Activated CD4-positive, alpha-beta T cell treated with anti-CD3 and anti-CD28 coated beads, Interleukin-2, amount 50 U/mL, for 1 hour (primary cell): ENCODE measurements at places on chromosomes 6 and 20.
A peak's percentile ranks its signal among the peaks of the same experiment; 100 is the strongest.

DNA sequence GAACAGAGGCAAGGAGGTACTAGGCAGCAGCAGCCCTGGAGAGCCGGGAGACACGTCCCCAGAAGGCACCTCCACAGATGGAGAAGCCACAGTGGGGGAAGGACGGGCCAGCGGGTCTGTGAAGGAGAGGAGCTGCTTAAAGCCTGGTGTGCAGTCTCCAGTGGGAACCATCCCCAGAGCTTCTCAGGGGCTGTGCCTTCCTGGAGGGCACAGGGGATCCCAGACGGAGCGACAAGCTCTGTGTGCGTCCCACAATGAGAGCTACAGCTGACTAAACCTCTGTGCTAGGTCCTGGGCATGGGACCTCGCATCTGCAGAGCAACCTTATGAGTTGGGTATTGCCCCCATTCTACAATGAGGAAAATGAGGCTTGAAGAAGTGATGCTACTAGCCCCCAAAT, 50.7 kb downstream of the EZR start:
- DNase-seq: no peak

DNA sequence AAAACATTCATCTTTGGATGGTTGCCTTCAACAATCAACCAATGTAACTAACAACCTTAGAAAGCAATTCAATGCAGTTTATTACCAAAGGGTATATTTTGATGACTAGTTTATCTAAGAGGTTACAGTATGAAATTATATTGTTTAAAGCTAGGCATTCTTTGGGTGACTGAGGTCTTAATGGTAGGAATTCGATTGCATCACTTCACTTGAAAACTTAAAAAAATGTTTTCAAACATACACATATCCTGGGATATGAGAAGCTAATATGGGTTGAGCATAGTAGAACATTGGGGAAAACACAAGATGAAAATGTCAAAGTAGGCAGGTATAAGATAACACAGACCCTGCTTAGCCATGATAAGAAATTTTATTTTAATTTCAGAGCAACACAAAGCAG, 144.6 kb upstream of the BMP5 start:
- DNase-seq: no peak

DNA sequence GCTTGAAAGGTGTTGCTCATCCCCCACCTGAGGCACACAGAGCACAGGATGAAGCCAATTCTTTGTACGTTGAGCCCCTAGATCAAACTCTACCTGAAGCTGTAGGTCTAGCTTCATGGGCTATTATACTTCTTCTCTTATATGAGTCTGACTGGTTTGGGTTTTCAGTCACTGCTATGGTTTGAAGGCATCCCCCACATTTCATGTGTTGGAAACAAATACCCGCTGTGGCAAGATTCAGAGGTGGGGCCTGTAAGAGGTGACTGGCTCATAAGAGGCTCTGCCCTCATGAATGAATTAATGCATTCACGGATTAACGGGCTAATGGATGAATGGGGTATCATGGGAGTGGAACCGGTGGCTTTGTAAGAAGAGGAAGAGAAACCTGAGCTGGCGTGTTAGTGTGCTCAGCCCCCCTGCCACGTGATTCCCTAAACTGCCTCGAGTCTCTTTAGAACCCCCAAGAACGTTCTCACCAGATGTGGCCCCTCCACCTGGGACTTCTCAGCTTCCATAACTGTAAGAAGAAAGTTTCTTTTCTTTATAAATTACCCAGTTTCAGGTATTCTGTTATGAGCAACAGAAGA, 39.2 kb downstream of the PREX1 start:
- no peak for DNase-seq

GRCh38 chr20:64161356-64162238, 2.7 kb upstream of the MYT1 start:
- DNase-seq: peak; percentile 26

DNA sequence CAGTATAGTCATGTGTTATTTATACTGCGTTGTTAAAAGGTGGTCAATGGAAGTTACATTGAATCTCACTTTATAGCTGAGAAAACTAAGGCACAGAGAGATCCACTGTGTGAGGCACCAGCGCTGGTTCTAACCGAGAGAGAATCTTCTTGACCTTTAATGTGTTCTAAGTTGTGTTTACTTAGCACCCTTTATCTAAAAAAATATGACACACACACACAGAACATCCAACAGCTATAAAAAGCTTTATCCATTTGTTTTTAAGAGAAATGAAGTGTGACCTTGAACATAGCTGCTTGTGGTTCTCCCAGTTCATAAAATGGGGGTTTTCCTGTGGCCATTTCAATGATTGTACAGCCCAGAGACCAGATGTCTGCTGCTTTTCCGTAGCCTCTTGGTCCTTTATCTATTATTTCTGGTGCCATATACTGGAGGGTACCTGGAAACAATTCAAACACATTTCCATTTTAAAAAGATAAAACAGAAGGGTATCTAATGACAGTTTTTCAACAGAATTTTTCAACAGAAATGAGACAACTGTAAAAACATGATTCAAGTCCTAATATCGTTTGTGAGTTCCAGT, 54.8 kb upstream of the MAP7 start:
- no peak for DNase-seq

GRCh38 chr6:134424165-134424797, 106.4 kb upstream of the SGK1 start:
- DNase-seq: no peak

DNA sequence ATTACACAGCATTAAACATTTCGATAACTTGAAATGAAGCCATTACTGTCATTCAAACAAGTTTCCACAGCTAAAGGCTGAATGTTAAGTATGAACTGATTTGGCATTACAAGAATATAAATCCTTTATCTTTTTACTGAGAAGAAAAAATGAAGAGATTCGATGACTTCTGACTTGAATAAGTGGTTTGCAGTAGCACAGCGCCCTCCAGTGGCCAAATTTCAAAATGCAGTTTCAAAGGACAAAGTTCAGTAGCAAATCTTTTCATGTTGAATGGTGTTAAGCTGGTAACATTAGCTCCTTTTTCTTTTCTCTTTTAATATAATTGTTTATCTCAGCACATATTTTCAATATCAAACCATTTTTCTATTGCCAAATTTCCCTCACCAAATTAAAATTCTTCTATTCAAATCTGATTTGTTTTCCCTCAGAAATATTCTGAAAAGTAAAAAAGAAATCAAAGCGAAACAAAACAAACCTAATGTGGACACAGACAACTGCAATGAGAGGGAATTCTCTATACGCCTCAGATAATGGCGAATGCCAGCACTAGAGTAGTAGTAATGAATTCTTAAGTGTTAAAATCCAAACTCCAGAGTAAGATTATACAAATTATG, 145.7 kb downstream of the BTBD9 start:
- peak; percentile 81 for DNase-seq

- no peak for DNase-seq
Measured at GRCh38 chr6:118252474-118252873, 295.6 kb upstream of the PLN start.

DNA sequence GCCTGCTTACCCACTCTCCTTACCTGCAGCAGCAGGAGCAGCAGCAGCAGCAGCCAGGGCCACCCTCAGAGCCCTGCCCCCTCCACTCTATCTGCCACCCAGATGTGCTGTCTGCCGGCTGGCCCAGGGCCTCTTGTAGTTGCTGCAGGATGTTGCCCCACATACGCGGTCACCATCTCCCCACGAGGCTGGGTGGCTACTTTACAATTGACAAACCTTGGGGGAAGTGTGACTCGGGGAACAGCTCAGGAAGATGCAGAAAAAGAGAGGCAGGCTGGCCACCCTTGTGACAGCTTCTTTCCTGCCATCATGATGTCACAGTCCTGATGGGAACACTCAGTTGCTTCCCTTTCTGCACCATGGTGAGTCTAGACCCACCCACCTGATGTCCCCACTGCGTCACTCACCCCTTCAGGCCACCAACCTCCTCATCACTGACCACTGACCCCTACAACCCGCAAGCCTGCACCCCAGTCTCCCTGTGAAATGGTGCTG, 14.5 kb downstream of the TREM1 start:
- no peak for DNase-seq

DNA sequence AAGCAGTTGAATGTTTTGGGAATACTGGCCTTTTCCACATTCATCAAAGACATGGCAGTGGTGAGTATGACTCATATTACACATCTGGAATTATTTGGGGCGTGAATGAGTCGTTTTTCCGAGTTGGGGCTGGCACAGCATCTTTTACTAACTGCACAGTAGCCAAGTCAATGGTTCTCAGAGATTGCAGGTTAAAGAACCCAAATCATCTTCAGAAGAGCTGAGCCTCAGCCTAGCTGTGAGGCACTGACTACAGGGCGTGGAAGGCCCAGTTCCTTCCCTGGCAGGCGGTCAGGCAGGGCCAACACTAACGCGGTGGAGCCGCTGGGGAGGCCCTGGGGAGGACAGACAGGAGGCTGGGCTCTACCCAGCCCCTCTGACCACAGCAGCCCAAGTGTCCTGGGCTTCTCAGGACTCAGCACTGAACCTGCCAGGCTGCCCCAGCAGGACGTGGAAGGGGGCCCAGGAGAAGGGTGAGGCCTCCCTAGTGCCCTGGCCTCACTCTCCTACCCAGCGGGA, 20.1 kb upstream of the HELZ2 start:
- DNase-seq: no peak

GRCh38 chr20:50729901-50730764, 1.2 kb upstream of the PARD6B start:
- DNase-seq: no peak

GRCh38 chr6:123967905-123968304, 164.2 kb downstream of the NKAIN2 start:
- DNase-seq: no peak

DNA sequence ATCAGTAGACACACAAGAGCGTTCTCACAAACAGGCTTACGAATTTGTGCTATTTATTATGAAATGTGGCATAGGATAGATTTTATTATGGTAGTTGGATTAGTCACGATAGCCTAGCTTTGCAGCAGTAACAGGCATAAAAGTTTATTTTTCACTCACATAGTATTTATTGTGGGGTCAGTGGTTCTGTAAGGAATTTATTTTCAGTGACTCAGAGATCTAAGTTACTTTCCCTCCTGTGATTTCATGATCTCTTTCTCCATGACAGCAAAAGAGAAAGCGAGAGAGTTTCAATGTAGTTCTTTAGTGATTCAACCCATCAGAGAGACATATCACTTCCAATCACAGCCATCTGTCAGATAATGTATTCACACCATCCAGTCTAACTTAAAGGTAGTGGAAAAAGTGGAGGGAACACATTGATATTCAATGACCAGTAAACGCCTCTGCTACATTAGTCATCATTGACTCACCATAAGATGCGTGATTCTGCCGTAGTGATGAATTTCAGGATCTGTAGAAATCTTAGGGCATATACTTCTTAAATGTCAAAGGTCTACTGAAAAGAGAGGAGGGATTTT, 605.5 kb downstream of the HDGFL1 start:
- DNase-seq: no peak

DNA sequence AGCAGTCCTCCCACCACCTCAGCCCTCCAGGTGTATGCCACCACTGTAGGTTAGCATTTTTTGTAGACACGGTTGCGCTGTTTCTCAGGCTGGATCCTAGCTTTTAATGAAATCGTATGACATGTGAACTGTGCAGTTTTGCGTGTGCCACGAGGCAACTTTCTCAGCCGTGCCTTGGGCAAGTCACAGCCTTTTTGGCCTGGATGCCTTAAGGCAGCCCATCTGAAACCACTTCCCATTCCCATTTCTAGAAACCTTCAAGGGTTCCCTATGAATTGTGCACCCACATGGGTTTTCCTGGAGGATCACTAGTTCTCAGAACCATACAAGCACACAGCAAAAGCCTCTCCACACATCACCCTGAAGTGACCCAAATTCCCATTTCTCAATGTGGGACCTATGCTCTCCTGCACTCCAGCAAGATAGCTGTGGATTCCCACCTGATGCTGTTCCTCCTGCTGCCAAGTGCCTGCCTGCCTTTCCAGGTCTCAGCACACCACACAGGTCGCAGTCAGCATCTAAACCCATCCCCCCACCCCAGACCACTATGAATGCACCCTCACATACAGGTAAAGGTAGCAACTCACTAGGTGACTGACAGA, 28.9 kb downstream of the SNX5 start:
- DNase-seq: no peak

DNA sequence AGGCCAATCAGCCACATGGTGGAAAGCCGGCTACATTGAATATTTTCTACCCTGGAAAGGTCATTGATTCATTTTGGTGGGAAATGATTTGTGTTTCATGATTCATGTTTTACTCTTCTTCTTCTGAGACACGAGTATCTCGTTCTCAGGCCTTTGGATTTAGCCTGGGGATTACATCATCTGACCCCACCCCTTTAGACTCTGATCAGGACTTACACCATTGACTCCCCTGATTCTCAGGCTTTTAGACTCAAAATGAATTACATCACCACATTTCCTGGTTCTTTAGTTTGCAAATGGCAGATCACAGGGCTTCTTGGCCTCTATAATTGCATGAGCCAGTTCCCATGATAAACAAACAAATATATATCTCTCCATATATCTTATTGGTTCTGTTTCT, 228.8 kb downstream of the ADGRG6 start:
- DNase-seq: no peak

GRCh38 chr6:105880030-105880492, 206.1 kb upstream of the PRDM1 start:
- DNase-seq: no peak

DNA sequence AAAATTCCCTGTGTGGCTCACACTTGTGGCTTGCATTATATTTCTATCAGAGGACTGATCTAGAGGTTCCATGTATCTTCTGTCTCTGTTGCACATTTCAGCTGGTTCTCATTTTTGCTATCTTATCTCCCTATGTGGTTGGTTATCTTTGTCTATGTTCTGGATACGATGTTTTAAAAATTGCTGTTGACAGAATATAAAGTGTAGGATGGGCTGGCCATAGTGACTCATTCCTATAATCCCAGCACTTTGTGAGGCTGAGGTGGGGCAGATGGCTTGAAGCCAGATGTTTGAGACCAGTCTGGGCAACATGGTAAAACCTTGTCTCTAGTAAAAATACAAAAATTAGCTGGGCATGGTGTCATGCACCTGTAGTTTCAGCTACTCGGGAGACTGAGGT, 9.9 kb upstream of the ULBP3 start:
- DNase-seq: no peak

GRCh38 chr20:50731930-50732690, 730 bp downstream of the PARD6B start:
- DNase-seq: no peak

DNA sequence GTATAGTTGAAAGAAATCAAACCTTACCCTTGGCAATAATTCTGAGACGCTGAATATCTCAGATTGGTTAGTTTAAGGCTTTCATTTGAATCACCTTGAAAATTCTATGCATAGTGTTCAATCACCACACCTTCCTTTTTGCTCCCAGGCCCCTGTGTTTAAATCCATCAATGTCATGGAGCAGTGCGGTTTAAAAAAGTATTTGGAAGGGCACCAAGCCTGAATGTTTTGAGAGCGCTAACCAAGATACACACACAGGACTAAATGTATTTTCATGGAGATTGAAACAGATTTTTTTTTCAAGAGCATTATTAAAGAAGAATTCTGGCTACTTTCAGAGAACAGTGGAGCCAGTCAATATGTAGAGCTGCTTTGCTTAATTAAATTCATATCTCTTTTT, 195.7 kb downstream of the CENPW start:
- DNase-seq: no peak

DNA sequence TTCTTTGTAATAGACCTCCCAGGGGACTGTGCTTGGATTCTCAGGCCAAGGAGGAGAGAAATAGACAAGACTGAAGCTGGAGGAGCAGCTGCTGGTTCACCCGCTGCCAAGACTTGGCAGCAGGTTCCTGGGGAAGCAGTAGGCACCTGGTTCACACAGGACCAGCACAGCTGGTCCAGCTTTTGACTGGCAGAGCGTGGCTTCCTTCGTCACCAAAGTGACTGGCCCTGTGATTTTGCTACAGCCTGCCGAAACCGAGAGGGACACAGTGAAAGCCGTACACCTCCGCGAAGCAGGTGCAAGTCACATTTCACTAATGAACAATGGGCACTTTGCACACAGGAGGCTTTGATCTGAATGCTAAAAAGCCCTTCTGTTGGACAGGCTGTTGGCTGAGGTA, 199.0 kb downstream of the RNF144B start:
- no peak for DNase-seq
